ENCODE measurements at places on chromosomes 7 and 10.

DNA sequence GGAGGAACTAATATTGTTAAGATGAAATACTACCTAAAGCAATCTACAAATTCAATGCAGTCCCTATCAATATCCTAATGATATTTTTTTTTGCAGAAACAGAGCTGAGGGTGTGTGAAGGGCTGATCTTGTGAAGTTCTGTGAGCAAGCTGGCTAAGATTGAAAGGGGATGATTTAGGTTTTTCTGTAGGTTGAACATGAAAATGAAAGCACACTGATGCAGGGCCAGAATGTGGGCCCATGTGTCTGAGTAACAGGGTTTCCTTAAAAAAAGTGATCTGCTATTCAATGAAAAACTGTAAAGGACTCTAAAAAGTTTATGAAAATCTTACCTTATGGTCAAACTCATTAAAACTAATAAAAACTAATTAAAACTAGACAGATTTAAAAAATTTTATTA, 47.4 kb downstream of the GRB10 start:
- no peak for DNase-seq

DNA sequence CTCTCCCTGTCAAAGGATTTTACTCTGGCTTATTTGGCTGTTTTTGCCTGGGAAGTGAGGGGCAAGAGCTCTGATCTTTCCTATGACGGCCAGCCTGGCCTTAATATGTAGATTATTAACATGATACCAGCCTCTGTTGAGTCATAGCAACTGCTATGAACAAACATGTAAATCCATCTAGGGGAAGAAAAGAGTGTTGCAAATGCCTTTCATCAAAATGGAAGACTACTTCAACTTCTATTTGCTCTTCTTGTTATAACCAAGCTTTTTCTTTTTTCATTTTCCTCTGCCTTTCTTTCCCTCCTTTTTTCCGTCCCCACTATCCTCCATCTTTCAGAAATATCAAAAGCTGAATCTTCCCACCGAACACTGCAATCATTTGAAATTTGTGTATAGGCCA, 46.6 kb downstream of the BTRC start:
- no peak for DNase-seq

GRCh38 chr10:118980870-118981269, 48.6 kb upstream of the NANOS1 start:
- DNase-seq, result no peak

DNA sequence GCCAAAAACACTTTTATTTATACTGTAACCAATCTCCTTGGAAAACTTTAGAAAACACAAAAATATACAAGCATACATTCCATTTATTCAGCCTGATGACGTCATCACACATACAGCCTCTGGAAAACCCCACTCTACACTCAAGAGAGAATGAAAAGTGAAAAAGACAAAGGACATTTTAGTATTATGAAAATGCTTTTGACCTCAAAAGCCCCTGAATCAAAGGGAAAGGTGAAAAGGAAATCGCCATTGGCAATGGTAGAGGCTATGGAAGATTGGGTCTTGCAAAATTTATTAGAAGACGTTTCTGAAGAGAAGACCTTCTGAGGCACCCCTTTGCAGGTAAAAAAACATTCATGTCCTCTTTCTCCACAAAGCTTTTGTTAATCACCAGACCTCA, 82.9 kb upstream of the STRIP2 start:
- no peak for DNase-seq

- DNase-seq, result no peak
These were observed 176.4 kb upstream of the RHEB start for GRCh38 chr7:151695951-151696541.

GRCh38 chr10:103691723-103692435, 163.5 kb downstream of the SH3PXD2A start:
- DNase-seq, result no peak

DNA sequence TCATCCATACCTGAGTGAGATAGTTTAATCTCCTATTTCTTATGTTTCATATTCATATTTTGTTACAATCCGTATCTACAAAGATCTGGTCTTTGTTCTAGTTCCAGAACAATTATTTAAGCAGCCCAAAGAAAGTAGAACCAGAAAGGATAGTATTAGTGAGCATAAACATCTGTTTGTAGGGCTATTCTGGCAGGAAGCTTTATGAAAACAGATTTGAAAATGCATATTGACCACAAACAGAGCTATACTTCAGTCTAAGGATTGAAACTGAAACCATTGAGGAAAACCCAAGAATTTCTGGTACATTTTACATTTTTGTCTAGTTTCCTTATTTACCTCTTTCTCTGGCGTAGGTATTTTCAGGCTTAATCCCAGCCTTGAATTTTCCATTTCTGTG, 28.1 kb downstream of the LRGUK start:
- no peak for DNase-seq

DNA sequence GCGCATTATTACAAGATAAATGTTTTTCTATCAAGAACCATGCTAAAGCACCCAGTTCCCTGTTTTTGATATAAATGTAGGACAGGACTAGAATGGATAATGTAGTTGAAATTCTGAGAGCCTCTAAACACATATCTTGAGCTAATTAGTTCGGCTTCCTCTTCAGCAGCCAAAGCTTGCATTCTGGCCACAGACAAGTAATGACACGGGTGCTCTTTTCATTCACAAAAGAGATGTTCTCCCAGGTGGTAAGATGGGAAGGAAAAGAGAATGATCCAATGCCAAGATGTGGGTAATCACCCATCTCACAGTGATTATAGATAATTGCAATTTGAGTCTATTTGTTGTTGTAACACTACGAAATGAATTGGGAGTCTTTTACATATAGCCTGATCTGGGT, 246.5 kb downstream of the KIAA1217 start:
- no peak for DNase-seq

- DNase-seq, result no peak
These were observed 30.2 kb downstream of the NEURL1 start for GRCh38 chr10:103523683-103524082.

GRCh38 chr7:75806560-75807307, 6.9 kb downstream of the CCL24 start:
- no peak for DNase-seq

GRCh38 chr10:131043039-131043691, 268.4 kb downstream of the TCERG1L start:
- no peak for DNase-seq

DNA sequence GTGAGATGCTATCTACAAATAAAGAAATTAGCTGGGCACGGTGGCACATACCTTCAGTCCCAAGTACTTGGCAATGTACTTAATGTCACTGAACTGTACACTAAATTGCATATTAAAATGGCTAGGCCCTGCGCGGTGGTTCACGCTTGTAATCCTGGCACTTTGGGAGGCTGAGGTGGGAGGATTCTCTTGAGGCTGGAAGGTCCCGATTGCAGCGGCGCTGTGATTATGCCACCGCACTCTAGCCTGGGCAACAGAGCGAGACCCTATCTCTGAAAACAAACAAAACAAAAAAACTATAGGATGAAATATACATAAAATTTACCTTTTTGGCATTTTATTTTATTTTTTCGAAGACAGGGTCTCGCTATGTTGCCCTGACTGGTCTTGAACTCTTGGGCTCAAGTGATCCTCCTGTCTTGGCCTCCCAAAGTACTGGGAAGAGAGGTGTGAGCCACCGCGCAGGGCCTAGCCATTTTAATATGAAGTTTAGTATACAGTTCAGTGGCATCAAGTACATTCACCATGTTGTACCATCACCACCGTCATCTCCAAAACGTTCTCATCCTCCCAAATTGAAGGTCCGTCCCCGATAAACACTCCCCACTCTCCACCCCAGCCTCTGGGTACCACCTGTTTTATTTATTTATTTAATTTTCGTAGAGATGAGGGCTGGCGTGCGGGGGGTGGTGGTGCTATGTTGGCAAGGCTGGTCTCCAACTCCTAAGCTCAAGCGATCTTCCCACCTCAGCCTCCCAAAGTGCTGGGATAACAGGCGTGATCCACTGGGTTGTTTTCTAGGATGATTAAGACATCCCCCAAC, 1.3 kb upstream of the EIF3B start:
- no peak for DNase-seq

- DNase-seq, result no peak
These were observed 217.8 kb upstream of the HPS1 start for GRCh38 chr10:98664329-98665042.

DNA sequence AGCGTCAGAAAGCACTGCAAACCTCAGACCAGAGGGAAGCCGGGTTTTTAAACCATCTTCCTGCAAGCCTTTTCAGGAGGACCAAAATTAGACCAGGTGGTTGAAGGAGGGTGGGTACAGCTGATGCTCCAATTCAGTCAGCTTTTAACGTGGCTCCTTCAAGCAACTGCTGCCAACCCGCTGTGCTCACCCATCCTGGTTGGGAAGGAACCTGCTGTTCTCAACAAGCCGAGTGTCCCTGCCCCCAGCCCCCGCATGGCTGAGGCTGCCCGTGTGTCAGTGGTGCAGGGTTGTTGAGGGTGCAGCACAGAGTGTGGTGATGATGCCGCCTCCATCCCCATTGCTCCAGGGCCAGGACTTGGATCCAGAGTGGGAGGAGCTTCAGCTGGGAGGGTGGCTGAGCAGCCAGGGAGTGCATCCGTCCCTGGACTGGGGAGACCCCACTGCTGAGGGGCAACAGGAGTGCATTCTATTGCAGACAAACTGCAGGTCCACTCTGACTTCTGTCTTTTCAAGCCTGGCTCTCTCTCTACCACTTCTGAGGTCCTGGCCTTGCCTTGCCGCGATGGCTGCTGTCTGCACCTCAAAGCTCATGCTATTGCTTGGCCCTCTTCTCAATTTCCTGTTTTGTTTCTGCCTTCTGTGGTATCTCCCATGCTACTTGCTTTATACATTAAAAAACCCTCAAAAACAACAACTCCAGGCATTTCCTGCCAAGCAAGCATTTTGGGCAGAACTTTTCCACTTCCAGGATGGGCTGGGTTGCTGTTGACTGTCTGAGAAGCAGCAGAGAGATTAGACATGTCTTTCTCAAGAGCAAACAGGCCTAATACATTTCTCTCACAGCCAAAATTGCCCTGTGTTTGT, 134.7 kb downstream of the DNAJB6 start:
- DNase-seq, result no peak

DNA sequence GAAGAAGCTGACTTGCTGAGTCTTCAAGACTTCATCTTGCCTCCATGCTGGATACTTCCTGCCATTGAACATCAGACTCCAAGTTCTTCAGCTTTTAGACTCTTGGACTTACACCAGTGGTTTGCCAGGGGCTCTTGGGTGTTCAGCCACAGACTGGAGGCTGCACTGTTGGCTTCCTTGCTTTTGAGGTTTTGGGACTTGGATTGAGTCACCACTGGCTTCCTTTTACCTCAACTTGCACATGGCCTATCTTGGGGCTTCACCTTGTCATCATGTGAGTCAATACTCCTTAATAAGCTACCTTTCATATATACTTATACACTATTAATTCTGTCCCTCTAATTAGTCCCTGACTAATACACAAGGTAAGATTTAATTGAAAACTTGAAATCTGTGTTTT, 361.7 kb upstream of the SEMA3C start:
- DNase-seq, result no peak

DNA sequence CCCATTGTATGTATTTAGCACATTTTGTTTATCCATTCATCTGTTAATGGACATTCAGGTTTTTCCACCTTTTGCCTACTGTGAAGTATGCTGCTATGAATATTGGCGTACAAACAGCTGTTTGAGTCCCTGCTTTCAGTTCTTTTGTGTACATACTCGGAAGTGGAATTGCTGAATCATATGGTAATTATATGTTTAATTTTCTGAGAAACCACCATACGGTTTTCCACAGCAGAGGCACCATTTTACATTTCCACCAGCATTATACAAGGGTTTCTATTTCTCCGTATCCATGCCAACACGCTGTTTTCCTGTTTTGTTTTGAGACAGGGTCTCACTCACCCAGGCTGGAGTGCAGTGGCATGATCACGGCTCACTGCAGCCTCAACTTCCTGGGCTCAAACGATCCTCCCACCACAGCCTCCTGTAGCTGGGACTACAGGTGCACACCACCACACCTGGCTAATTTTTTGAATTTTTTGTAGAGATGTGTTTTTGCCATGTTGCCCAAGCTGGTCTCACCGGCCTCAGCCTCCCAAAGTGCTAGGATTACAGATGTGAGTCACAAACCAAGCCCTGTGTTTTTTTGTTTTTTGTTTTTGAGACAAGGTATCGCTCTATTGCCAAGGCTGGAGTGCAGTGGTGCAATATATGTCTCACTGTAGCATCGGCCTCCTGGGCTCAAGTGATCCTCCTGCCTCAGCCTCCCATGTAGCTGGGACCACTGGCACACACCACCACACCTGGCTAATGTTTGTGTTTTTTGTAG, 22.1 kb upstream of the FBXW4 start:
- no peak for DNase-seq

GRCh38 chr10:102394801-102395399, 605 bp upstream of the NFKB2 start:
- DNase-seq, result no peak

DNA sequence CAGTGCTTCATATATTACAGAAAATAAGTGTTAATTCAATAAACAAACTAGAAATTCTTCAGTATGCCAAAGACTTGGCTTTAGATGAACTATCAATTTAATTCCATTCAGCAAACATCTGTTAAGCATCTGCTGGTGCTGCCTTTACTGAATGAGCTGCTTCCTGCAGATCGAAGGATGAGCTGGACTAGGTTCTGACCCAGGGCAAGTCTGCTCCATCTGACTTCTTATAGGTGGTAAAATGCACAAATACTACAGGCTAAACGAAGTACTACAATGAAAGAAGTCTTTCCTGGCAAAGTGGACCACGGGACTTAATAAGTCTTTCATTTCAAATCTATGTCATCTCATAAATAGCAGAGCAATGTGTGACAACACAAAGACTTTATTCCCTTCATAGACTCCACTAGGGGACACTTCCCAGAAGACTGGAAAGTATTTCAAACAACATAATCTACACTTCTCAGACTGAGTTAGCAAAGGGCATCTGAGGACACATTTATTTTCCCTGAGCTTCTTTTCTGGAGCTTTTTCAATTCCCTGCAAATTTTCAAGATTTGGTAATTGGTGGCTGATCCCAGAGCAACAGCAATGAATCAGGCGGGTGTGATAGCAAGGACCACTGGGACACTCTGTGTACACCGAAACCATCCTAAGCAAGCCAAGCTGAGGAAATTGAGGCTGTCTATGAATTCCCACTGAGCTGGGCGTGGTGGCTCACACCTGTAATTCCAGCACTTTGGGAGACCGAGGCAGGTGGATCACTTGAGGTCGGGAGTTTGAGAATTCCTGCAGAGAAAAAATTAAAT, 108.9 kb upstream of the FRMD4A start:
- no peak for DNase-seq

GRCh38 chr10:29266641-29267040, 22.2 kb upstream of the LYZL1 start:
- no peak for DNase-seq
